ENCODE measurements at places on chromosomes 4 and X.
A peak's percentile ranks its signal among the peaks of the same experiment; 100 is the strongest.

DNA sequence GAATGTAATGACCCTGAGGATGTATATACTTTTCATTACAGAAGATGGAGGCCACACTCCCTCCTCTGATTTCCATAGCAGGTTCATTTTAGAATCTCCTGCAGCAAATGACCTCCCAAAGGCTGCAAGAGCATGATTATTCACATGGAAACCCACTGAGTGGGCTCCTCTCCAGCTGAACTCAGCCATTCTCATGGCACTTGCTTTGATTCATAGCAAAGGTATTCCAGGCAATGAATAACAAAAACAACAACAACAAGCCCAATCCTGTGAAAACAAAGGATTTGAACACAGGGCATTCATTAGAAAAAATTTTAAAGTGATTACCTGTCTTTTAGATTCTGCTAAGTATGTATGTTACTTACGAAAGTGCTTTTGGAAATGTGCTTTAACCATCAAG is 894.0 kb upstream of the FRG1 start:
- no peak for DNase-seq

DNA sequence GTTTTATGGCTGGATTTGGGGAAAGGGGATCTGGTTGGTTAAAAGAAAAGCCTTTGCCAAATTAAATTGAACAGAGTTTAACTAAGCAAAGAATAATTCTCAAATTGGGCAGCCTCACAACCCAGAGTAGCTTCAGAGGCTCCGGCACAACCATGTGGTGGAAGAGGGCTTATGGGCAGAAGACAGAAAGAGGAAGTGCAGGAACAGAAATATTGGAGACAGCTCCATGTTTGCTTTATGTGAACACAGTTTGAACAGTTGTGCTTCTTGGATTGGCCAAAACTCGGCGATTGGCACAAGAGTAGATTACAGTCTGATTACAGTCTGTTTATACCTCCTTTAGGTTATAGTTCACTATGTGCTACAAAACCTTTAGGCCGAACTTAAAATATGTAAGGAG is 562.7 kb downstream of the TRIML1 start:
- no peak for DNase-seq

GRCh38 chrX:69503228-69503781 is 821 bp upstream of the NALF2 start:
- peak; percentile 72 for DNase-seq

GRCh38 chr4:168878623-168879022 is 131.4 kb downstream of the CBR4 start:
- no peak for DNase-seq

GRCh38 chr4:188435381-188435780 is 296.1 kb downstream of the TRIML1 start:
- DNase-seq = no peak

DNA sequence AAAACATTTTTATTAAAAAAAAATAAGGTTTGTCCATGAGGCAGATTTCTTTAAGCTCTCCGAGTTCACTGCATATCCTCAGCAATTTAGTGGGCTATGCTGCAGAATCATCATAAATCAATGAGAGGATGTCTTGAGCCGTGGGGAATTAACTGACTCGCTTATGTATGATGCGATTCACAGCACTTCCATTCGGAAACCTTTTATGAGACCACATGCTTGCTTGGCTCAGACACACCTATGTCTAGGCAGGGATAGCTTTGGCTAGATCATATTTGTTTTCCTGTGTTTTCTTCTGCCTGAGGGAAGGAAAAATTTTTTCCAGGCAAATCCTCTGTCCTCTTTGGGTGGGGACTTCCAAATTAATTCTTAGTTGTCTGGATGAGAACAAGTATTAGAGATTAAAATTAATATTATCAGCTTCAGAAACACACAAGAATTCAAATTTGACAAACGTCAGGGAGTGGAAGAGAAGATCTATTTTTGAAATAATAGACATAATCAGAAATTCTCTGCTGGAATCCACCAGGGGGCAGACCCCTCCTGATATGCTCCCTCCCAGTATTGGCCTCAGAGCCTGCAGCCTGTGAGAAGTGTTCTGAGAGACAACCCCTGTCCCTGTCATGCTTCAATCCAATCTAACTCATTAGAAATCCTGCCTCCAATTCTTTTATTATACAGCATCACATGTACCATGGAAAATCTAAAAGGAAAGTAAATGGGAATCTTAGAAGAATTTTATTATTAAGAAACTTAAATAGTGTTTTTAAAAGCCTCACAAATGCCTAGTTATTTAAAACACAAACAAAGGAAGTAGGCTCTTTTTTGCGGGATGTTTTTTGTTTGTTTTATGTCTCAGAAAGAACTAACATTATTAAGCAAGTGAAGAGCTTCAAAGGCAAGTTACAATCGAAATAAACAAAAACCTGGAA is 345.1 kb upstream of the TACR3 start:
- DNase-seq = peak; percentile 79

GRCh38 chrX:105495376-105495775 is 274.9 kb upstream of the TEX13A start:
- no peak for DNase-seq

DNA sequence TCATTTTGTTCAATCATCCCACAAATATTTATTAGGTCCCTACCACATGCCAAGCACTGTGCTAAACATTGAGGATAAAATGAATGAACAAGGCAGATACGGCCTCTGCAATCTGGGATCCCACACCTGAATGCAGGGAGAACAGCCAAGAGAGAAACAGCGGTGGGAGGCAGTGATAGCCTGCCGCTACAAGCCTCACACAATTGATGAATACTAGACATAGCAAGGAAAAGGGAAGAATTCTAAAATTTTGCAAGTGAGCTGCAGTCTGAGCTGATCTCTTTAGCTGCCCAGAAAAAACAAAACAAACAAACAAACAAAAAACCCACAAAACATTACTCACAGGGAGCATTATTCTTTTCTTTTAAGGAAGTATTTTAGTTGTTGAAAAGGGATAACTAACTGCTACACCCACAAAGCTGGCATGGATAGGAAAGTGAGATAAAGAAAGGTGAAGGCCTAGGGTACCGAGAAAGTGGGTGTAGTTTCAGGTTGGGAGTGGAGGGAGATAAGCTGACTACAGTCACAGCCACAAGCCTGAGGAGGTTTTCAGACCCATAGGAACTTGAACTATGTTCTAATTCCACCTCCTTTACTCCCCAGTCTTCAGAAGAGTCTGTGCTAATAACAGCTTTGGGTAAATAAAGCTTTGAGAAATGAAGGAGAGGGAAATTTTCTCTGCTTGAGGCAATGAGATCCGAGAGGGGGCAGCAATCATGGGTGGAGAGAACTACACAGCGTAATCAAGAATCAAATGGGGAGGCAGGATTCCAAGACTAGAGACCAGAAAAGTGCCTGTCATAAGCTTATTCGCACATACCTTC is 85.4 kb downstream of the SH3RF1 start:
- DNase-seq = no peak

DNA sequence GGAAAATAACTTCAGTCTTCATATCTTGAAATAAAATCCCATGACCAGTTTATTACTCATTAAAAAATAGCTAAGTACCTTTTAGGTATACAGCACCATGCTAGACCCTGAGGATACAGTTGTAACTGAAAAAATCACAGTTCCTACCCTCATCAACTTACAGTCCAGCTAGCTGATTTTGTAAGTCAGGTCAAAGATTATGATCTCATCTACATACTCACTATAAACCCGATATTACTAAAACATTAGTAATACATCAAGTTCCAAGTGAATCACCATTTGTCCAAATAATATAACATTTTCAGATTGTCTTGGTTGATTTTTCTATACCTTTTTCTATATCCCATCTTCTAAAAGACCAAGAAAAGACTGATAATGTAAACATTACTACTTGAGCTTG is 333.9 kb downstream of the INPP4B start:
- no peak for DNase-seq

DNA sequence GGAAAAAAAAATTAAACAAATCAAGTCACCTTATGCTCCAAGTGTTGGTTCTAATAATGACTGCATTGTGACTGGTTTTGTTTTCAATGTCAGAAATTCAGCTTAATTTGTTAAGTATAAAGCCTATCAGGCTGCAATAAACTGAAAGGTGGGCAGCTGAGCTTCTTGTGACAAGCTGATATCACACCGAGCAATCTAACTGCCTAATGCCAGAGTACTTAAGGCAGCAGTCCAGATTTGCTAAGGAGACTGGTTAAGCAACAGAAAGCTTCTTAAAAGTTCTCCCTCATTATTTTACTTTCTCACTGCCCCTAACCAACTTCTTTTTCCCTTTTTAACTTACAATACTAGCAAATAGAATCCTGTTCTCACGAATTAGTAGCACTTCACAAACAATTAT is 201.0 kb downstream of the MAB21L2 start:
- DNase-seq = no peak

DNA sequence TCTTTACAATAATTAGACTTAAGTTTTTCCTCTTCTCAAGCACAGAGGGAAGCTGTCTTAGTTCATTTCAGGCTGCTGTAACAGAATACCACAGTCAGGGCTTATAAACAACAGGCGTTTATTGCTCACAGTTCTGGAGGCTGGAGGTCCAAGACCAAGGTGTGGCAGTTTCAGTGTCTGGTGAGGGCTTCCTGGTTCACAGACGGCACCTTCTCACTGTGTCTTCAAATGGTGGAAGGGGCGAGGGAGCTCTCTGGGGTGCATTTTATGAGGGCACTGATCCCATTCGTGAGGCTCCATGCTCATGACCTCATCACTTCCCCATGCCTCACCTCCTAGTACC is 115.7 kb upstream of the MXRA5 start:
- no peak for DNase-seq

- no peak for DNase-seq
Measured at GRCh38 chrX:107552930-107553329, 75.4 kb upstream of the PRPS1 start.

- no peak for DNase-seq
Measured at GRCh38 chr4:163590103-163590502, 95.6 kb downstream of the TMA16 start.

- DNase-seq = no peak
Measured at GRCh38 chrX:10507181-10507580, 113.2 kb downstream of the MID1 start.

DNA sequence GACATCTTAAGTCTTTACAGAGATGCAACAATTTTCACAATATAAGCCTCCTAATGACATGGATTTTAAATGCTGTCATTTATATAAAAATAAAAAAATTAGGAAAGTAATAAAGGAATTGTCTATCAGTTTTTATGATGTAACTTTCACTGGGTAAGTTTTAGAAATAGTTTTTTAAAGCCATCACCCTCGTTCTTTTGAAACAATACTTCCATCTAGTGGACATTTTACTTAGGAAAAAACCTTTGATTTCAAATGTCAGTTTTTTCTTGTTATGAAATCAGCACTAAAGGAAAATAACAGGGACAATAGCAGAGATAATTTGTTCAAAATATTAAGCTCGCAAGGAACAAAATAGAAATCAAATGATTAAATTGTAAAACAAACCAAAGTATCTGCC is 24.3 kb upstream of the NDNF start:
- DNase-seq = no peak

- DNase-seq = no peak
Measured at GRCh38 chr4:80465238-80465637, 129.7 kb downstream of the CFAP299 start.

- DNase-seq = no peak
Measured at GRCh38 chr4:145882604-145883003, 56.0 kb downstream of the ZNF827 start.

- DNase-seq = peak; percentile 94
Measured at GRCh38 chr4:141220691-141221659, at the start of gene ZNF330. Gene ZNF330 (plus strand): TSS chr4:141220895. CDS start chr4:141222372, 1,477 bp downstream.

DNA sequence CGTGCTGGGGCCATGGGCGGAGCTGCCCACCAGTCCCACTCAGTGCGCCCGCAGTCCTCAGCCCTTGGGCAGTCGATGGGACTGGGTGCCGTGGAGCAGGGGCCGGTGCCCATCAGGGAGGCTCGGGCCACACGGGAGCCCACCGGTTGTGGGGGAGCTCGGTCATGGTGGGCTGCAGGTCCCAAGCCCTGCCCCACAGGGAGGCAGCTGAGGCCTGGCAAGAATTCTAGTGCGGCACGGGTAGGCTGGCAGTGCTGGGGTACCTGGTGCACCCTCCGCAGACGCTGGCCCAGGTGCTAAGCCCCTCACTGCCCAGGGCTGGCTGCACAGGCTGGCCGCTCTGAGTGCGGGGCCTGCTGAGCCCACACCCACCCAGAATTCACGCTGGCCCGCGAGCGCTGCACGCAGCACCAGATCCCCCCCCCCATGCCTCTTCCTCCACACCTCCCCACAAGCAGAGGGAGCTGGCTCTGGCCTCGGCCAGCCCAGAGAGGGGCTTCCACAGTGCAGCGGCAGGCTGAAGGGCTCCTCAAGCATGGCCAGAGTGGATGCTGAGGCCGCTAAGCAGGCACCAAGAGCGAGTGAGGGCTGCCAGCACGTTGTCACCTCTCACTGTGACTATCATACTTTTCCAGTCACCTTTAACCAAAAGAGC is 564.4 kb downstream of the GALNTL6 start:
- no peak for DNase-seq

GRCh38 chrX:70960730-70961129 is 29.8 kb upstream of the SLC7A3 start:
- DNase-seq = no peak

GRCh38 chrX:69179380-69179911 is 14.2 kb upstream of the PJA1 start:
- DNase-seq = peak; percentile 62

DNA sequence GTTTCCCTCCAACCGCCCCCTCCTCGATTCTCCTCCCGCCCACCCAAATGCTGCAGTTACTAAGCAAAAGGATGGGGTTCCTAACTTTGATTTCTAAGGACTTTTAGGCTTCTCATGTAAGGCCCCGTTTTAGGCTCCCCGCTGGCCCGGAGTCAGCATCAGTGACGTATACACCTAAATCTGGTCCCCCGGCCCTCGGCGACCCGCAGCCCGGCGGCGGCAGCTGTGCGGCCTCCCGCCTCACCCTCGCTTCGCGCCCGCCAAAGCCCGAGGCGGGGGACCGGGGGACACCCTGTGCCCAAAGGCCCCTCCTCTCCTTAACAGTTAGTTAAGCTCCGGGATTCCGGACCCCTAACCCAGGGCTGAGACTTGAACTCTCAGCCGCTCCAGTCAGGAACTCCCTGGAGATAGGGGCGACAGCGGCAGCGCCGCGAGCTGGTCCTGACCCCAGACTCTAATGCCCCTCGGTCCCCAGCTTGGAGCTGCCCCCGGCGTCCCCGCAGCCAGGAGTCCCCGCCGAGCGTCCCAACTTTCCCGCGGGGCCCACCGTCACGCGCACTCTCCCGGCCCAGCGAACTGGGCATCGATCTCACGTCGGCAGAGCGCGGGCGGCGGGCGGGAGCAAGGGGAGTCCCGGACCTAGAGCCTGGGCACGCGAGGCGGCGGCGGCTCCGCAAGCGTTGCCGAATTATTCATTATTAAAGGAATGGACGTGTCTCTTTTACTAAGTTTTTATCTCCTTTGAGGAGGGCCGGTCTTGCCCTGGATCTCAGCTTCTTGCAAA is 1.5 kb upstream of the NR3C2 start:
- DNase-seq = peak; percentile 21

GRCh38 chr4:152359208-152360044 is 176.5 kb downstream of the FBXW7 start:
- DNase-seq = no peak

Data from BE2C (cell line).